Mesenteric fat pad (tissue), 1 donor: ENCODE measurements at places on chromosomes 1 and 21. TPM values are rescaled to one million over a fixed set of nuclear protein-coding genes. Genes with fewer than 3 reads are reported as not detected.

The SPOCD1 gene
- total RNA-seq, result 9.5 TPM

The OR6K3 gene
- not detected for total RNA-seq

DNA sequence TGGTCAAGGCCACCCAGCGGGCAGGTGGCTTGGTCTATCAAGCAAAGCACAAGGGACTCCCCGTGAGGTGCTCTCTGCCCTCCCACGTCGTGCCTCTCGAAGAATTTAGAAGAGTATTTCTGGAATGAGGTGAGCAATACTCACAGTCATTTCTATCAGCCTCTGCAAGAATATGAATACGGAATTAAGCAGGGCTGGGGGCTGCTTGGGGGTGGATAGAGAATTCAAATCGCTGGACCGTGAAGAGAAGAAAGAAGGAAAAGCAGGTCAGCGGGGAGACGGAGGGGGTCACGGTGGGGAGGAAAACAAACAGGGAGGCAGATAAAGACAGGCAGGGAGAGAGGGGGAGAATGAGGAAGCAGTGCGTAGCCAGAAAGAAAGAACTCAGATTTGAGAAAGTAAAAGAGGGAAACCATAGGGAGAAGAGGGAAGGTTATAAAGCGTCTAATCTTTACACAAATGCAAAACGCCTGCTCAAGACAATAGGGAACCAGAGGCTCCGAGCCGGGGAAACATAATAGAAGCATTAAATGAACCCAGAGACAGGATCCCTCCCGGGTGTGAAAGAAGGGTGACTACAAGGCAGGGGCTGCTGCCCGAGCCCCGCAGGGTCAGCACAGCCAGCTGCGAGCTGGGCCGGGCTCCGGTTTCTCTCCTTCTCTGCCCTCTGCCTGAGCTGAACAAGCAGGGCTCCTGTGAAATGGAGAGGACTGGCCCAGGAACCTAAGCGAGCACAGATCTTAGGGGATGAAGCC lies 2.1 kb upstream of the EDN2 start:
- no peak for DNase-seq

- DNase-seq, result no peak
These were observed 35.1 kb downstream of the NUAK2 start for GRCh38 chr1:205286335-205286950.

- DNase-seq, result no peak
These were observed 517.5 kb downstream of the PLPP3 start for GRCh38 chr1:56061824-56062223.

- no peak for DNase-seq
These were observed 64.9 kb downstream of the TMEM53 start for GRCh38 chr1:44609412-44609767.

DNA sequence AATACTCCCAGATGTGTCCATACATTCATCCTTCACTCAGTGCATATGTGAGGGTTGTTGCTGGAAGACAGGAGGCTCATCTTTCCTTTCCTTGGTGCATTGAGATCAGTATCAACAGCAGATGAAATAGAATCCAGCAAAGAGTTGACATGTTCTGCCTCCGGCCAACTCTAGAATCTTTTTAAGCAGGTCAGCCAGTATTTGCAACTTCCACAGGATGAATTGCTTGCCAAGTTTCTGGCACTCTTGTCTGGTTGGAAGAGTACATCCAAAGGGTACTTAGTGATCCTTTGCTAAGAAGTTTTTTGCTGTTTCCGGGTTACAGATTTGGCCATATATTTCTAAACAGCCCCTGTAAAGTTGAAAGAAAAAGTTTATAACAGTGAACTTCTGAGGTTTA lies 21.1 kb downstream of the SYNC start:
- no peak for DNase-seq
